ENCODE measurements at places on chromosomes 12 and 14. TPM values are rescaled to one million over a fixed set of nuclear protein-coding genes. Genes with fewer than 3 reads are reported as not detected.

Gene KCNK10
- 11.5 TPM for total RNA-seq

Gene PTPRO
- 3.1 TPM for total RNA-seq

- no peak for DNase-seq
These were observed 83.3 kb downstream of the CCER1 start for GRCh38 chr12:90871726-90872096.

DNA sequence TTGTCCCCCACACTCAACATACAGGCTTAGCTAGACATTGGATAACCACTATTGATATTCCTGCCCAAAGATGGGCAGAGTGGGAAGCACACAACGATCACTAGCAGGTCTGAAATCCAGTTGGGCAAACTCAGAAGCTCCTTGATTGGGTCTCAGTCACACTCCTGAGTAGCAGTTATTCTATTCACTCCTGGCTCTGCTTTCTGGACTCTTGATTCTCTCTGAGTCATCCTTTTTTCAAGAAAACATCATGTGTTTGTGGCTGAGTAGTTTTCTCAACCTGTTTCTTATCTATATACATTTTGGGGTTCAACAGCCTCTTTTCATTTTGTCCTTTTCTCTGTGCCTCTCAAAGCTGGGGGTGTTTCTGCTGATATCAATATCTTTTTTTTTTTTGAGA is 46.0 kb upstream of the MANSC4 start:
- DNase-seq: no peak

Gene COX8C
- not detected for total RNA-seq

GRCh38 chr14:32938719-32939253 is at the start of gene NPAS3:
Gene NPAS3 (plus strand): TSS chr14:32938879.
- no peak for DNase-seq

- DNase-seq: peak; percentile 57
These were observed 5.6 kb upstream of the NPAS3 start for GRCh38 chr14:32932914-32933628.

DNA sequence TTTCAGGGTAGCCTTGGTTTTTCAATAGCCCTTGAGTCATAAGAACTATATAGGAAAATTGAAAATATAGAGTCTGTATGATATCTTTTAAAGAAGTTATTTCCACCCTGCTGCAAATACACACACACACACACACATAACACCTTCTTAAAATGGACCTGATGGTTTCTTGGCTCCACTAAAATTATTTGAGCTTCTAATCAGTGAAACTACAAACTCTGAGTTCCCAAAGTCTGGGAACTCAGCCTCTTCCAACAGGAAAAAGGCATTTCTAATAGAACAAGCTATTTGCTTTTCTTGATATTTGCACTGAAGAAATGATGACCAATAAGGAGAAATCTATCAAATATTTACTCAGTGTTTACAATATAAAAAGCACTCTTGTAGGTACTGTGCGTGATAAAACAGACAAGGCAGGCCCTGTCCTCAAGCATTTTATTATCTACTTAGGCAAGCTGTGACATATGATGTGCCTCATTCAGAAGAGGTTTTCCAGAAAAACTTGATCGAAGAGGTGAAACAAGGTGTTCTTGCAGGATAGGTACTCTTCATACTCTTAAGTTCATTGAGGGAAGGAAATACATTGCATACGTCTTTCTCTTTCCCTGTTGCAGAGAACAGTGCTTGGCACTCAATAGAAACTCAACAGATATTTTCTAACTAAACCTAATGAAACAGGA is 88.6 kb downstream of the MGST1 start:
- no peak for DNase-seq

Gene NGB
- not detected for total RNA-seq

- no peak for DNase-seq
These were observed 7.4 kb downstream of the RPL6 start for GRCh38 chr12:112401903-112402498.

DNA sequence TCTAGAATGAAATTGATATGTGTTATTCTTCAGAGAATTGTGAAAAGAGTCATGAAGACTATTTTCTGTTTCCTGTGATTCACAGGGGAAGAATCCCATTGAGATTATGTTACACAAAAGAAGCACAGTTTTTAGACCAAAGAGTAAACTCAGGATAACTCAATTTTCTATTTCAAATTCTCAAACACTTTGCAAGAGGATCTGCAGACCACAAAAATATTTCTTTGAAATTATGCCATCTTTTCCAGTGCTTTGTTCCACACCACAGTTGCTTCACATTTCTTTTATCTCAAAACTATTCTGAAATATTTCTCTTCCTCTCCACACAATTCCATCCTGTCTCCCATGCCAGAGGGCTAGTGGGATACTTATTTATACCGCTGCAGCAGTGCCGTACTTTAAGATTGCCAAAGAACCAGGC is 188.9 kb upstream of the FOXG1 start:
- DNase-seq: no peak

Gene ADAMTS20
- total RNA-seq: 2.0 TPM

DNA sequence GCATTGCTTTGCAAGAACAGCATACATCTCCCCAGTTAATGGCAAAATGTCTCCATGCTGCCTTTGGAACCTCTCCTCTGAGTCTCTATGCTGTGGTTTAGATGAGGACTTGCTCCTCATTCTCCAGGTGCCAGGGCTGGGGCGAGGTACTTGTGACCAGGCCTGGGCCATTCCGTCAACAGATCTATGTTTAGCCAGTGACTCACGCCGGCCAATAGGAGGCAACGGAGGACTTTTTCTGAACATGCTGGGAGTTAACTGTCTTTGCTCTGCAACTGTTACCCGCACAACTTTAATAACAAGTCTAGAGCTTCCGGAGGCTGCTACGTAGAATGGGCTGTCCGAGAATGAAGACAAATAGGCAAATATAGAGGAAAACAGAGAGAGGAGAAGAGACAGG is 214.2 kb downstream of the GLT1D1 start:
- no peak for DNase-seq

DNA sequence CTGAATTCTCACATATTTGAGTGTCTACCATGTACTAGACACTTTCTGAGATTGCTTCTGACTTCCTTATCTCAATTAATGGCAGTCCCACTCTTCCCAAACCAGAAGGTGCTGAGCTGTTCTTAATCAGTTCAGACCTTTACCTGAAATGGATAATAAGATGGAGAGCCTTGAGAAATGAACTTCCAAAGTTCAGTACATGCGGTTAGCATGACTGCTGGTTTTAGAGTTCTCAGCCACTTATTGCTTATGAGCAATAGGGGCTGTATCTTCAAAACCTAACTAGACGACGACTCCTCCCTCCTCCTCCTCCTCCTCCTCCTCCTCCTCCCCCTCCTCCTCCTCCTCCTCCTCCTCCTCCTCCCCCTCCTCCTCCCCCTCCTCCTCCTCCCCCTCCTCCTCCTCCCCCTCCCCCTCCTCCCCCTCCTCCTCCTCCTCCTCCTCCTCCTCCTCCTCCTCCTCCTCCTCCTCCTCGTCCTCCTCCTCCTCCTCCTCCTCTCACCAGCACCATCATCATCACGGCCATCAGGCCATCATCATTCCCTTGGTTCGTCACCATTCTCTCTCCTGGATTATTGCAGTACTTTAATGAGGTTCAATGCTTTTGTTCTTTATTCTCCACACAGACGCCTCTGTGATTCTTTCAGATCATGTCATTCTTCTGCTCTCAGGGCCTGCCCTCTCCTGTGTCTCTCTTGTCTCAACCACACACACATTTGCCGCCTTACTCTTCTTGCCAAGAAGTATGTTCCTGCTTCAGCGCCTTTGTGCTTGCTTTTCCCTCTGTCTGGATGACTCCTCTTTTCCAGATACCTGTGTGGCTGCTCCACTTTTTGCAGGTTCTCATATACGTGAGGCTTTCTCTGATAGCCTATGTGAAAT is 2.7 kb downstream of the PCNX1 start:
- no peak for DNase-seq

Gene TMEM121
- total RNA-seq: 12.3 TPM

DNA sequence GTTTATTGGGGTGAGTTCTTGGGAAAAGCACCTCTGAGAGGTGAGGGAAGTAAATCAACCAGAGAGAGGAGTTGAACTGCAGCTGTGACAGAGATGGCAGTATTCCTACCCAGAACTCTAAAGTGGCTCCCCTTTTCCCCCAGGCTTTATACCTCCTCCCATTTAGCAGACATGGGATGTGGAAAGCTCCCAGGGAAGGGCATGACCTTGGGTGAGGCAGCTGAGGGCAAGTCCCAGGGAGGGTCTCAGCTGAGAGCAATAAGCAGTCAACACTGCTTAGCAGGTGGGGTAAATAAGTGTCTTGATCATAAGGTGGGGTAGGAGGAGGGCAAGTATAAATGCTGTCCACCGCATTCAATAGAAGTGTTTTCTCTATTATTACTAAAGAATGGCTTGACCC is 143.0 kb downstream of the AKAP6 start:
- no peak for DNase-seq

- no peak for DNase-seq
These were observed 21.3 kb upstream of the BCDIN3D start for GRCh38 chr12:49863946-49864797.

DNA sequence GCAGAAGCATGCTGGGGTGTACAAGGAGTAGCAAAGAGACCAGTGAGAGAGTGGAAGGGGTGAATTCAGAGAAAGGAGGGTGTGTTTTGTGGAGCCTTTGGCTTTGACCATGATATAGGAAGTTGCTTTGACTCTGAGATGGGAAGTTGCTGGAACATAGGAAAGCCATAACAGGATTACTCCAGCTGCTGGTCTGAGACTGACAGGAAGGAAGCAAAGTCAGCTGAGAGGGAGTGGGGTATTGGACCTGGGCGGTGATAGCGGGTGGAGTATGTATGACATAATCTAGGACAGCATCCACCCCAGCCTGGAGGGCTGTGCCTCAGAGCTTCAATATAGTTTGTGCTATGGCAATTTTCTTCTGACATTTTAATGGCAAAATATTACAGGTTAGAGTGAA is 324.4 kb downstream of the PDZRN4 start:
- no peak for DNase-seq

GRCh38 chr14:104467641-104468040 is 111.9 kb upstream of the C14orf180 start:
- no peak for DNase-seq

DNA sequence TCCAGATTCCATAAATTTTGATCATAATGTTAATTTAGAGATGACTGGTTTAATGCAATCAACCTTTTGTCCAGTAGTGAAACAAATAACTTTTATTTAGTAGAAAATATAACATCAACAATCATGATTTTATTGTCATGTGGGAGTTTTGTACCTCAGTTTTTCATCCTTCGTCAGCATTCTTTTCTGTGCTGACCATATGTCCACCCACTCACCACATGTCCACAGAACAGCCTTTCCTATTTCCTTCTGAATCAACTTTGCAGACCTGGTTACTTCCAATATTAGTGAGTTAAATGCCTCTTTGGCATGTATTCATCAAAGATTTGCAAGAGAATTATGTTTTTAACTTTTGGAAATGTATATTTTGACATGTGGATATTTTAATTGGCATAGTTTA is 36.8 kb upstream of the CNTN1 start:
- no peak for DNase-seq

- no peak for DNase-seq
These were observed 42.5 kb downstream of the LRP6 start for GRCh38 chr12:12224240-12224940.

Gene LRTM2
- total RNA-seq: not detected

GRCh38 chr14:22994762-22995275 is 12.5 kb upstream of the AJUBA start:
- no peak for DNase-seq

Gene OAS2
- total RNA-seq: not detected

DNA sequence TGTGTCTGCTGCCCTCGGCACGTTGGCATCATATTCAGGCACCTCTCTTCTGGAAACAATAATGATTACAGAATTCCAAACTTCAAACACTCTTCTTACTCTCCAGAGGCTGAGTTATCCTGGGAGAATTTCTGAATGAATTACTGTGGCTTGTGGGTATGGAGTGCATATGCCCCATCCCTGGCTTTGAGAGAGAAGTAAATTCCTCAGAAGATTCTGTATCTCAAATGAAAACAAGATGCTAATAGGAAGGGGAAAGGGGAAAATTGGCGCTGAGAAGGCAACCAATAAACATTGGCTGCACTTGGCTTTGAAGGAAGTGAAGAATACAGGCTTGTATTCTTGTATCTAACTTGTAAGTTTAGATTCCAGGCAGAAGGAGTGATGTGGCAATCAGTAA is 132.0 kb upstream of the NOVA1 start:
- no peak for DNase-seq

DNA sequence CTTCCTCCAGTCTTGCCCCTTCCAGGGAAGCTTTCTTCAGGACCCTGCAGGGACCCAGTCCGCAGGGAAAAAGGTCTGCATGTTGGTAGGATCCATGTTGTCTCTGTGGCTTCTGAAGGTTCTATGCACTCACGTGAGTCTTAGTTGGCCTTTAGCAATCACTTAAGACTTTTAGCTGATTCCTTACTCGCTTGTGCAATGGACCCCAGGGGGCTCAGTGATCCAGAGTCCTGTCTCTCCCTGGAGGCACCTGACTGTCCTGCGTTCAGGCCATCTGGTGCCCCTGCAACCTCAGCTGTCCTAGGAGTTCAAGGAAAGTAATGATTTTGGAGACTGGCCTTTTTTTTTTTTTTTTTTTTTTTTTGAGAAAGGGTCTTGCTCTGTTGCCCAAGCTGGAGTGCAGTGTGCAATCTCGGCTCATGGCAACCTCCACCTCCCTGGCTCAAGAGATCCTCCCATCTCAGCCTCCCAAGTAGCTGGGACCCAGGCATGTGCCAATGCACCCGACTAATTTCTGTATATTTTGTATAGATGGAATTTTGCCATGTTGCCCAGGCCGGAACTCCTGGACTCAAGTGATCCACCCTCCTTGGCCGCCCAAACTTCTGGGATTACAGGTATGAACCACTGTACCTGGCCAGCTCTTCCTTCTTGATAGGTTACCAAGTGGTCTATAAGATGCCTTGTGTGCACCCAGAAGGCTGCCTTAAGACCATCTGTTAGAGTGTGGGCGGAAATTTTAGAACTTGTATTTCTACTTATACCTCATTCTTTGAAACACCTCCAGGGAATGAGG is 4.6 kb downstream of the IFI27L2 start:
- DNase-seq: no peak

DNA sequence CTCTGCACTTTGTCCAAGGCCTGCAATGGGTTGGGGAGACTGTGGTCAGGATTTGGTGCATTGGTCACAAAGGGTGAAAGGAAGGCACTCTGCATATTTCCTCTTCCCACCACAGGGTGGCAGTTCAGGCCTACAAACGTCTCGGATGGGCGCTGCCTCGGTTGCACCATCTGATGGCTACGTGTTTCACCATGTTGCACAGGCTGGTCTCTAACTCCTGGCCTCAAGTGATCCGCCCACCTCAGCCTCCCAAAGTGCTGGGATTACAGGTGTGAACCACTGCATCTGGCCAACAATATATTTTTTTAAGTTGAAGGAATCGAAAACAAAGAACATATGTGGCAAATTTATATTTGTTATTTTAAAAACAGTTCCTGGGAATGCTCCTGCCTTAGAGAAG is 35.1 kb downstream of the TMBIM6 start:
- peak; percentile 61 for DNase-seq

DNA sequence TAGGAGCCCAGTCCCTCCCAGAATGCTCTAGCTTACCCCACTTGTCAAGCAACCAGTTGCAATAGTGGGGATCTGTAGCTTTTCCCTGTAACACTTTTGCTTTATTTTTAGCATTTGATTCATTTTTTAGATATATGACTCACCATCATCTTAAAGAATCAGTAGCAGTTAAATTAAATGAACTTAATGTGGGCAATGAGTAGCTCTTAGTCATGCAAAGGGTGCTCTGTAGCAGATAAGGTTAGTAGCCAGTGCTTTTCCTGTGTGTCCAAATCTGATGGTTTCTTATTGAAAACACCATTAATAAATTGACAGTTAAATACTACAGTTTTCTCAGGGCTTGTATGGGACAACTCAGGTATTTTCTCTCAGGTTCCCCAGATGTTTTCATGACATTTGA is 311.8 kb downstream of the RERGL start:
- DNase-seq: no peak

GRCh38 chr12:15801770-15802744 is 12.9 kb upstream of the EPS8 start:
- no peak for DNase-seq
